ENCODE measurements at places on chromosomes 3 and 15.

DNA sequence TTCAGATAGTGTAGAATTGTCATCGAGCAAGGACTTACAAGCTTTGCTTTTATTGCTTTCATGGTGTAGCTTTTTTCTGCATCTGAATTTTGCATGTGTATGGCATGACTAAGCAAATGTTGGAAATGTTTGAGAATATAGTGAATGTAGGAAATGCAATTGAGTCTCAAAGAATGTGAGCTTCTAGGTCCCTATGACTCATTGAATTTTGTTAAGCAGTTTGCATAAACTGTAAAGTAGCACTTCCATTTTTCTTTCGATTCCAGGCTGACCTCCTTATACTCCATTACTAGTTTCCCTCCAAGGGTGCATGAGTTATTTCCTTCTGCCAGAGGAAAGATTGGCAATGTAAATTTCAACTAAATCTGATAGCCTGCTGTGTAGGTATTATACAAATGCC is 619.2 kb downstream of the DIPK2A start:
- peak; percentile 88 for DNase-seq

DNA sequence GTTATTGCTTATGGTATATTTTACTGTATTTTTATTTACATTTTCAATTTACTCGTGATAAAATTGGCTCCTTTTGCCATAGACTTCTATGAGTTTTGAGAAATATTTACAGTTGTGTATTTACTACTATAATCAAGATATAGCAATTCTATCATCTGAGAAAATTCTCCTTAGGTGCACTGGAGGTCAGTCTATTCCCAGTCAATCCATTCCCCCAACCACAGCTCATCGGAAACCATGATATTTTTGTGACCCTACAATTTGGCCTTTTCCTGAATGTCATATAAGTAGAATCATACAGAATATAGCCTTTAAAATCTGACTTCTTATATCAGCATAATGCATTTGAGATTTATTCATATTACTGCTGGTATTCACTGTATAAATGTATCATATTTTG is 114.7 kb upstream of the LRTM1 start:
- peak; percentile 54 for DNase-seq

DNA sequence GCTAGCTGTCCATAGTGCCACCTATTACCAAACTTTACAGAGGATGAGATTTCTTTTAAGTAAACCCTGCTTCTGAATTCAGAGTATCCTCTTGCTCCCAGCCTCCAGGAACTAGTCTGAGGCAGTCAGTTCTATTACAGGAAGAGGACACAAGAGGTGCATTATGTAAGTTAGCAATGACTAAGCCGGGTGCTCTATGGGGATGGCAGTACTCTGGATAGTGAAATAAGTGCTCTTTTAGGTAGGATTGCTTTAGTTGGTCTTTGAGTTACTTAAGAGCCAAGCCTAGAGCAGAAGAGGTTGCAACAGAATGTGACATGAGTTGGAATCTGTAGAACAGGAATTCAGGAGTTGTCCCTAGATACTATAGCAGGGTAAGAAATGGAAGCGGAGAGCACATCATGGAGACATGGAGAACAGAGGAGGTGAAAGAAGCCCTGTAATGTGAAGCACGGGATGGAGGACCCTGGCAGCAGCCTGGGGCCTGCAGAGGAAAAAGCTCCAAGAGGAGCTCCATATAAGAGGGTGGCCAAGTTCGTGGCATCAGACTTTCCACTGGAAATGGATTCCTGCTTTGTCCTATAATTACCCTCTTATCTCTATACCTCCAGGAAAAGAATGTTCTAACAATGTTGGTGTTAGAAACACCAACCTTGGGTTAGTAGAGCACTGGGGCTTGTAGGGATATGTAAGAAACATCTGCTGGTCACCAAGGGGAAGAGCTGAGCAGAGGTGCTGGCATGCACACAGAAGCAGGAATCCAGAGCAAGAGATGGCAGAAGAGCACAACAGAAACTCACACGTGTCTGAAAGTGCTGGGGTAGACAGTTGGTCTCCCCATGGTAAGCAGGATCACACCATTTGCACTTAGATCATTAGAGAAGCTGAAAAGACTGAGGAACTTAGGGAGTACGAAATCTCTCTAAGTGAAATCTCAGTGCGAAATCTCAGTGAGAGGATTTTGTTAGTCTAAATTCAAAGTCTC is 851.1 kb downstream of the FHIT start:
- no peak for DNase-seq

DNA sequence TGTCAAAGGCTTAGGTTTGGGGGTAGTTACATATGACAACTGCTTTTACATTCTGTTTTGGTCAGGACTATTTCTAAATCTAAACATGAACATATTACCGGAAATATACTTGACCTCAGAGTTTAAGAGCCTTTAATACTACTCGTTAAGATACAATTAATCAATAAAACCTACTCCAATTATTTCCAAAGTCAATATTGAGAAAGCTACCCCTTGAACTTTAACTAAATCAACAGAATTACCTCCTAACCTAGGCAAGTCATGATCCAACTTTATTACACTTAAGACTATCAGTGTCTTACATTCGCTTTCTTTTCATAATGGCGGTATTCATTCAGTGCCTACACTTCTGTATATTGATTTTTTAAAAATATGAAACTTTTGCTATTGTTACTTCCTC is 107.7 kb downstream of the RAP2B start:
- DNase-seq: no peak

DNA sequence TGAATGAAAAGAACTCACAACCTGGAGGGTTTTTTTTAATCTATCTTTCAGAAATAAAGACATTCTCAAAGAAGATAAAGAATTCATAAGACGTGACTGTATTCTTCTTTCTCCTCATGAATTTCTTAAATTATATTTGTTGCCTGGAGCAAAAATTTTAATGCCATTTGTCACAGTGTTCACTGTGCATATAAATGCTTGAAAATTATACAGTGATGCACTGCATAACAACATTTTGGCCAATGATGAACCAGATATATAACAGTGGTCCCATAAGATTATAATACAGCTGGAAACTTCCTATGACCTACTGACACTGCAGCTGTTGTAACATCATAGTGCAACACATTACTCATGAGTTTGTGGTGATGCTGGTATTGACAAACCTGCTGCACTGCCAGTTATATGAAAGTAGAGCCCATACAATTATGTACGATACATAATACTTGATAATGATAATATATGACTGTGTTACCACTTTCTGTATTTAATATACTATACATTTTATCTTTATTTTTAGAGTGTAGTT is 67.3 kb downstream of the P2RY1 start:
- no peak for DNase-seq

- peak; percentile 3 for DNase-seq
Observed at GRCh38 chr3:134885877-134886621, 91.0 kb downstream of the EPHB1 start.

Measured in fibroblast of skin of scalp (primary cell).